NCI-H1436 treated with DMSO at 0.1 percent for 48 hours (cell line): ENCODE measurements at places on chromosomes 1 and 21.
A peak's percentile ranks its signal among the peaks of the same experiment; 100 is the strongest.

DNA sequence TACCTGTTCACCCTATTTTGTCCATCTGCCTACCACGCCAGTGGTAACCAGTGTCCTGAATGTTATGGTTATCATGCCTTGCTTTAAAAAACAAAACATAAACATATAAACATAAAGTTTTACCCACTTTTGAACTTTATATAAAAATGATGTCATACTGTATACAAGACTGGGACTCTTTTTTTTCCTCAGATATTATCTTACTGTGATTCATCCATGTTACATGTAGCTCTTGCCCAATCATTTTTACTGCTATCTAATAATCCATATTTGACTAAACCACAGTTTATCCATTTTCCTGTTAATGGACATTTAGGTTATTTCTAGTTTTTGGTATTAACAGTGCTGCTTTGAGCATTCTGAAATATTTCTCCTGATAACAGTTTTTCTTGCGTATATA, 78.8 kb downstream of the GPR161 start:
- DNase-seq, result no peak

DNA sequence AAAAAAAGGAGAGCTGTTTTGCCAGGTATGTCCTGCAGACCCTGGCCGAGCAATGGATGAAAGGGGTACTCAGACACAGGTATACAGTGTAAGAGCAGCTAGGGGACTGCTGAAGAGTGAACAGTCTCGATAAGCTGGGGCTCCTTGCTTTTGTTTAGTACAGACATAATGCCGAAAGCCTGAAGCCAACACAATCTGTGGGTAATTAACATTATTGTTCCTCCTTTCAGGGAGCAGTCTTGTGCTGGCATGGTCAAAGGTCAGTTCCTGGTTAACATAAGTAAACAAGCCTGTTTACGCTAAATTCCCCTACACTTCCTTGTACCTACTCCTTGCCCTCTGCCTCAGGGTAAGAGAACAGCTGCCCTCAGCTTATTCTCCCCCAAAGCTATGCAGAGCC, 272.3 kb upstream of the ST6GALNAC5 start:
- DNase-seq, result no peak

DNA sequence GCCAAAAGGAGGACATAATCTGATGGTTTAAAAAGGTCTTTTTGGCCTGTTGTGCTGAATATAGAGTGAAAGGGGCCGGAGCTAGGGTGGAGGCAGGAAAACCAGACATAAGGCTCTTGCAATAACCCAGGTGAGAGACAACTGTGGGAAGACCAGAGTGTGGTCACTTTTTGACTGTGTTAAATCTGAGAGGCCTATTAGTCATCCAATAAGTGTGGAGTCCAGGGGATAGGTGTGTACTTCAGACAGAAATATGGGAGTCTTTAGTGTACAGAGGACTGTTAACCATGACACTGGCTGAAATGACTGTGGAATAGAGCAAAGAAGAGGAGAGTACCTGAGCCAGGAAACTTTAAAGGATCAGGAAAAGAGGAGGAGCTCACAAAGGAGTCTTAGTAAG, 89.3 kb downstream of the VAV3 start:
- DNase-seq, result no peak

- DNase-seq, result no peak
These were observed 5.9 kb upstream of the FNDC5 start for GRCh38 chr1:32876341-32877210.

- DNase-seq, result no peak
These were observed 12.2 kb downstream of the FH start for GRCh38 chr1:241507189-241507863.

DNA sequence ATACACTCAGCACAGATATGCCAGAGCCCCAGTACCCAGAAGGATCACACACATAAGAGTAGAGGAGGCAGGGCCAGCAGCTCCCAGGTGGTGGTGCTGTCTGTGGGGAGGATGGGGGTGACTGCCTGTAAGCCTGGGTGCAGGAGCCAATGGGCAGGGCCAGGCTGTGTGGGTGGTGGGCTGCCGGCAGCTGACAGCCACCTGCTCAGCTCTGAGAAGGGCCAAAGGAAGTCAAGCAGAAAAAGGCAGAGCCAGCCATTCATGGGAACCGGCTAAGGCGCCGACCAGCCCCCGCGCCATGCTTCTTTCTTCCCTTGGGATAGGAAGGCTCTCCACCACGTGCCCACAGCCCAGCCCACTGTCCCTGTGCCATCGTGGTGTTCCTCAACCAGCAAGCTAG, 14.1 kb downstream of the PIK3C2B start:
- no peak for DNase-seq

- DNase-seq, result no peak
These were observed 45.0 kb upstream of the SLC35F3 start for GRCh38 chr1:233859446-233859845.

GRCh38 chr1:36624466-36624865, 141.8 kb upstream of the CSF3R start:
- DNase-seq, result no peak

GRCh38 chr1:221739018-221739676, 2.7 kb downstream of the DUSP10 start:
- no peak for DNase-seq

DNA sequence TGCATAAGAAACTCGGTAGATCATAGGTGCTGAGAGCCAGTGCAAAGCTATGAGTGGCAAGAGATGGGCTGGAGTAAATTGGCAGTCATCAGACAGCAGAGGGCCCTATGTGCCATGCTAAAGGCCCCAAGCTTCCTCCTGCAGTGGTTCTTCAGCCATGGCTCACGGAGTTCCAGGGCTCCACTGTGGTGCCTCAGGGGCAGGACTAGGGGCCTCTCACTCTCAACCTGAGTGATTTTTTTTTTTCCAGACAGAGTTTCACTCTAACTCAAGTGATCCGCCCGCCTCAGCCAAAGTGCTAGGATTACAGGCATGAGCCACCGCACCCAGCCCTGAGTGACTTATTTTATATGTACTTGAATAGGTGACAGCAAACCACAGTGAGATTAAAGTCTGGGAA, 10.4 kb upstream of the GJA8 start:
- no peak for DNase-seq

- DNase-seq, result no peak
These were observed 95.0 kb downstream of the SUSD4 start for GRCh38 chr1:223269006-223269405.

GRCh38 chr1:215889871-215890270, 322.8 kb downstream of the KCTD3 start:
- DNase-seq, result no peak

- DNase-seq, result no peak
These were observed 56.8 kb upstream of the ABCG1 start for GRCh38 chr21:42161956-42162681.

- DNase-seq, result peak; percentile 55
These were observed 33.3 kb downstream of the RRAGC start for GRCh38 chr1:38826262-38826661.

- no peak for DNase-seq
These were observed 12.1 kb upstream of the SELENBP1 start for GRCh38 chr1:151384584-151384983.

- no peak for DNase-seq
These were observed 244.6 kb downstream of the TRABD2B start for GRCh38 chr1:47752559-47752958.

DNA sequence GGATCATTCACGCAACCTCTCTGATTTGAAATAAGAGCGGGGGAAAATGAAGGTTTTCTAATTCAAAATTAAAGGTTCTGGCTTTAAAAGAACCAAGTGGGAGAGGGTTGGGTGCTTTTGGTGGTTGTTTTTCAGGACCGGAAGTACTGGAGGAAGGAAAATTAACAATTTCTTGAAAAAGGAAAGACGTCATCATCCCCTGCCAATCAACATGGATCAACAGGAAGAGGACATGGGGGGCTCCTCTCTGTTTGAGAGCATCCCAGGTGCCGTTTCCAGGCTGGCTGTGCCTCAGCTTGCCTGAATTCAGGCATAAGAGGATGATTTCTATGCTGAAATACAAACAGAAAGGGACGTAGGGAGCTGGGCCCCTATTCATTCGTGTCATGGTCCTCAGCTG, 21.6 kb upstream of the NID1 start:
- no peak for DNase-seq

DNA sequence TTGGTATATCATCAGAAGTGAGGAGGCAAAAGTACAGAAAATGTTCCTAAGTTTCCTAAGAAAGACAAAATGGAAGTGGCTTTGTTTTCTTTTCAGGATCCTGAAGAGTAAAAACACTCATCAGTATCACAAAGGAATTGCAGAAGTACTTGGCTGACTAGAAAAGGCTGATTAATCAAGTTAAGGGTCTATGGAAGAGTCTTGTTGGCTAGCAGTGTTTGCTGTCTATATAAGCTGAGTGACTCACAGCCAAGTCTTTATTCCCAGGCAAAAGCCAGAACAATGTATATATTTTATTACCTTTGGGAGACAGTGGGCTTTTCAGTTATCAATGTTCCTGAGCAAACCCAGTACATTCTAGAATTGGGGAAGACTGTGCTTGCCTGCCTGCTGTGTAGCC, 777.0 kb downstream of the PLA2G4A start:
- DNase-seq, result no peak

GRCh38 chr1:8283058-8283884, 34.6 kb upstream of the SLC45A1 start:
- DNase-seq, result no peak

DNA sequence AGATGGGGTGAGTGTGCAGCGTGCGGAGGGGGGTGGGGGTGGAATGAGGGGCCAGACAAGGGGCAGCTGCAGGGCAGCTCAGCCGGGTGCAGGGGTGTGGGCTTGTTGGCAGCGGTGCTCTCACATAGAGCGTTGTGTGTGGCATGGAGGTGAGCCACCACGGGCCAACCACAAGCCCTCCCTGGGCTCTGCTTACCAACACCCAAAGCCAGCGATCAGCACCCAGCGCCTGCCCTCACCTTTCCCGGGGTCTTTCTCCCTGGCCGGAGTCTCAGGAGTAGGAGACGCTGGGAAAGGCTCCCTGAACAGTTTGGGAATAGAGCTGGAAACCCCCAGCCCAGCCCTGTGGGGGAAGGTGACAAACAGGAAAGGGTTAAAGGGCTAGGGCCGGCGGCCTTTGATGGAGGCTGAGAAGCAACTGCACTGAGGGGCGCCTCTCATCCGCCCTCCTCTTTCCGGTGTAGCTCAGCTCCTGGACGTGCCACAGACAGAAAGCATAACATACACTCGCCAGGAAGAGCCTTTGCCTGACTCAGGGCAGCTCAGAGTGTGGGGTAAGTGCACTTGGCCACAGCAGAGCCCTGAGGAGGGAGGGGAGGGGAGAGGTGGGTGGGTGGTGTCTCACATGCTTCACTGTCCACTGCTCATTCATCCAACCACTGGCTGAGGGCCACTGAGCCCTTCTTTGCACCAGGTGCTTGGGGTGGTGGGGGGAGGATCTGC, 577 bp downstream of the IKBKE start:
- DNase-seq, result no peak

- no peak for DNase-seq
These were observed 15.3 kb downstream of the CLSTN1 start for GRCh38 chr1:9808459-9808858.

- no peak for DNase-seq
These were observed 629.3 kb upstream of the NEGR1 start for GRCh38 chr1:72911656-72912055.

DNA sequence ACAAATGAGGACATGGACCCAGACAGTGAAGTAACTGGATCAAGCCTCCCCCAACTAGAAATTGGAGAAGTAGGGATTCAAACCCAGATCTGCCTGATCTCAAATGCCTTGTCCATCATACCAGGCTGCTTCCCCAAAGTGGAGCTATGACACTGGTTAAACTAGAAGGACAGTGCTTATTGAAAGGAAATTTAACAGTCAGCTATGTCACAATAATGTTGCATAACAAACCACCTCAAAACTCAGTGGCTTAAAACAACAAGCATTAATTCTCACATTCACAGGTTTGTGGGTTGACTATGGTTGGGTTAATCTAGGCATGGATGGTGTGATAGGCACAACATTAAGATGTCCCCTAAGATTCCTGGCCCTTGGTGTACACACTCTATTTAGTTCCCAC, 107.1 kb downstream of the TAS1R2 start:
- DNase-seq, result no peak

- no peak for DNase-seq
These were observed 6.5 kb downstream of the PADI4 start for GRCh38 chr1:17314491-17314971.

GRCh38 chr1:153790313-153790965, 15.2 kb downstream of the SLC27A3 start:
- no peak for DNase-seq

DNA sequence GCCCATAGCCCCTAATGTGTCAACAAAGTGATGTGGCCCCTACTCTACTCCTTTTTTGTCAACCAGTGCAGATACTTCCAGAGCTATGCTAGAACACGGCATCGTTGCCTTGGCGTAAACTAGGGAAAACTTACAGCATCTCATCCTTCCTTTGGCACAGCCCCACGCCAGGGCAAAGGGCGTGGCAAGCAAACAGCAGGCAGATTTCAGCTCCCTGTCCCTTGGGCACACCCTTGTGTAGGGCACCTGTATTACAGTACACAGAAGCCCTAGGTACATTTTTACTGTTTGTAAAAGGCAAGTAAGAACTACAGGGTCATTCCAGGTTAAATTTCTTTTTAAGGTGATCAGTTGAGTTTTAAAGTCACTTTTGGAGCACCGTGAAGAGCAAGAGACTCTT, 29.3 kb downstream of the PRDX6 start:
- no peak for DNase-seq

DNA sequence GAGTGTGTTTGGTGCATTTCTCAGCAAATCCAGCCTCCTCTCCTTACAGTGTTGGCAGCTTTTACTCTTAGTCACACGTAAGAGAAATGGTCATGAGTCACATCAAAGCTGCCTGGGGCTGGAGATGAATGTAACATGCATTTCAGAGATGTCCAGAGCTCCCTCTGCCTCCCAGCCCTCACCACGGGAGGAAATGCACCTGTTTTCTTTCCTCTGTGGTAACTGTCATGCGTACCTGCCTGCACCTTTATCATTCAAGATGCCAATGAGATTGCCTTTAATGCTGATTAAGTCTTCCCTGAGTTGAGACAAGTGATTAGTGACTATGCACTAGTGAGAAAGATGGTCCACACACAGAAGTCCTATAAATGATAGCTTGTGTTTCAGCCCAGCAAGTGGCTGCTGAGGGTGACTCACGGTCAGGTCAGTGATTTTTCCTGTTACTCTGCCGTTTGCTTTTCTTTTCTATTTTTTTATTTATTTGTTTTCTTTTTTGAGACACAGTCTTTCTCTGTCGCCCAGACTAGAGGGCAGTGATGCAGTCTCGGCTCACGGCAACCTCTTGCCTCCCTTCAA, 277.3 kb upstream of the FMN2 start:
- DNase-seq, result no peak

DNA sequence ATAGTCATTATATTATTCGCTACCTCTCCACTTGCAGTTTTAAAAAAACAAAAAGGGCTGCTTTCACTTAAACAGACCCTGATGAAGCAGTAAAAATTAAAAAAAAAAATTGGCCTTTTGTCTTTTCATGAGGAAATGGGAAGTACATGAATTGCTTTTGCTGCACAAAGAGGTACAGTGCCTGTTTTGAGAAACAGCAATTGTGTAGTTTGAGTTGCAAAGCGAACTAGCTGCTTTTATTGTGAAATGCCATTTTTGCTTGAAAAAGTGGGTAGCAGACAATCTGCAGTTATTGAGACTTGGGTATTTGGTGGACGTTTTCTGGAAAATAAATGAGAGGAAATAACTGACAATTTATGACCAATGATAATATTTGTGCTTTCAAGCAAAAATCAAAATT, 7.0 kb downstream of the DIP2A start:
- no peak for DNase-seq

- no peak for DNase-seq
These were observed 55.1 kb downstream of the SLC22A15 start for GRCh38 chr1:116031302-116031835.
